ENCODE measurements at places on chromosomes 5 and 9. TPM values are rescaled to one million over a fixed set of nuclear protein-coding genes. Genes with fewer than 3 reads are reported as not detected.

Gene POLE3
- polyA plus RNA-seq, result 60.7 TPM

Gene SPATA6L
- 0.09 TPM for polyA plus RNA-seq

Gene RNF14
- 7.2 TPM for polyA plus RNA-seq

Gene TAL2
- 0.37 TPM for polyA plus RNA-seq

Gene ZNF879
- 2.4 TPM for polyA plus RNA-seq

Gene MARCOL
- polyA plus RNA-seq, result not detected

DNA sequence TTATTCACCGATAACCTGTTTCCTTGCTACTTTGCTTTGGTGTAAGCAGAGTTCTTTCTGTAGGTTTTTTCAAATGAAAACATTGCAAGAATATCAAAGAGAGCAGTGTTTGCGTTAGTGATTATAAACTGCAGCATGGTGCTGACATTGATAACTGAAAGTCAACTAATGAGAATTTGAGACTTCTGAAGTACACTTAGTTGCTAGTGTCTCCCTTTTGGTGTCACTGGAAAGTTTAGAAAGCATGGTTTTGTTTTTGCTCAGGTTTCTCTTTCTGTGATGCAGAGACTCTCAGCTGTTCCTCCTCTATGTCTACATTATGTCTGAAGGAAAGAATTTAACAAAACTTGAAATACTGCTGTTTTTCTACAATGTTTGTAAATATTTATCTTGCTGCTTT is 80.2 kb upstream of the ZNF169 start:
- no peak for DNase-seq

DNA sequence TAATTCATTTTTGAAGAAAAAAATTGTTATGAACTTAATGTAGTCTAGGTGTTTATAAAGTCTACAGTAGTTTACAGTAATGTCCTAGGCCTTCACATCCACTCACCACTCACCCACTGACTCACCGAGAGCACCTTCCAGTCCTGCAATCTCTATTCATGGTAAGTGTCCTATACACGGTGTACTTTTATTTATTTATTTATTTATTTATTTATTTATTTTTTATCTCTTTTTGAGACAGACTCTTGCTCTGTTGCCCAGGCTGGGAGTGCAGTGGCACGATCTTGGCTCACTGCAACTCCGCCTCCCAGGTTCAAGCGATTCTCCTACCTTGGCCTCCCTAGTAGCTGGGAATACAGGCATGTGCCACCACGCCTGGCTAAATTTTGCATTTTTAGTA is 39.3 kb upstream of the PIK3R1 start:
- no peak for DNase-seq

GRCh38 chr9:88476491-88477271 is 58.3 kb upstream of the NXNL2 start:
- no peak for DNase-seq

DNA sequence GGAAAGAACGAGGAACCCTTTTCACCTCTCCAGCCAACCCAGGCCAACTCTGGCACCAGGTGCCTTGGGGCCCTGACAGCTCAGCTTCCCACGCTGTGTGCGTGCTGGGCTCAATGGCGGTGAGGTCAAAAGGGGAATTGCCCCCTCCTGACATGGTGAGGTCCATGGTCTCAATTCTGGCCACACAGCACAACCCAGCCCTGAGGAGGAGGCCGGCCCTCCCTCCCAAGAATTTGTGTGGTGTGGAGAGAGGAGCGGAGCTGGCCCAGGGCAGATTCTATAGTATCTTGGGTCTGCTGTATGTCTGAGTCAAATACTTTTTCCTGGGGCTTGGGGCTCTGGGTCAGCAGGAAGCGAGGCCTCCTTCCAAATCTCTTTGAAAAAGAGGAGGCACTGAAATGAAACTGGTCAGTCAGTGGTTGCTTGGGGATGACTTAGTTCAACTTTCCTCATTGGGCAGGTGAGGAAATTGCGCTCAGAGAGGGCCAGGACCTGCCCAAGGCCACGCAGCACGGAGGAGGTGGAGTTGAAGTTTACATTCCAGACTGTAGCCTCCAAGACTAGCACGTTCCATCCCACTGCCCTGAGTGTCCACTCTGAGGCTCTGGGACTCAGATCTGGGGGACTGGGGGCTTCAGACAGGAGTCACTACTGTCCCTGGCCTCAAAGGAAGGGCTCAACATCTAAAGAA is 15.6 kb downstream of the COL27A1 start:
- no peak for DNase-seq

- peak; percentile 54 for DNase-seq
Observed at GRCh38 chr5:136212252-136212721, 19.3 kb upstream of the SMIM32 start.

DNA sequence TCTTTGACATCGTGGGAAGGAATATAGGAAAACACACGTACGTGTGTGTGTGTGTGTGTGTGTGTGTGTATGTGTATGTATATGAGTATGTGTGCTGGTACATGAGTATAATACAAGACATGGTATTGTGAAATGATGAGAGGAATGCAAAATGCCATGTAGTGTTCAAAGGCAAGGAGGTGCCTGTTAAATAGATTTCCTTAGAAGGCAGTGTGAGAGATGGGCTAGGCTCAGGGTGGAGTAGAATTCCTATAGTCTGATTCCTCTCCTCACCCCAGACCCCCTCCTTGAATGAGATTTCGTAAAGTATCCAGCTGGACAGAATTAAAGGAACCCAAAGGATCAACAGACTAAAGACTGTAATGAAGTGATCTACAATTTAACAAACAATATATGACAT is 11.1 kb downstream of the GPR21 start:
- DNase-seq, result no peak

- DNase-seq, result peak; percentile 73
Observed at GRCh38 chr5:151740336-151740942, 18.0 kb downstream of the ATOX1 start.

DNA sequence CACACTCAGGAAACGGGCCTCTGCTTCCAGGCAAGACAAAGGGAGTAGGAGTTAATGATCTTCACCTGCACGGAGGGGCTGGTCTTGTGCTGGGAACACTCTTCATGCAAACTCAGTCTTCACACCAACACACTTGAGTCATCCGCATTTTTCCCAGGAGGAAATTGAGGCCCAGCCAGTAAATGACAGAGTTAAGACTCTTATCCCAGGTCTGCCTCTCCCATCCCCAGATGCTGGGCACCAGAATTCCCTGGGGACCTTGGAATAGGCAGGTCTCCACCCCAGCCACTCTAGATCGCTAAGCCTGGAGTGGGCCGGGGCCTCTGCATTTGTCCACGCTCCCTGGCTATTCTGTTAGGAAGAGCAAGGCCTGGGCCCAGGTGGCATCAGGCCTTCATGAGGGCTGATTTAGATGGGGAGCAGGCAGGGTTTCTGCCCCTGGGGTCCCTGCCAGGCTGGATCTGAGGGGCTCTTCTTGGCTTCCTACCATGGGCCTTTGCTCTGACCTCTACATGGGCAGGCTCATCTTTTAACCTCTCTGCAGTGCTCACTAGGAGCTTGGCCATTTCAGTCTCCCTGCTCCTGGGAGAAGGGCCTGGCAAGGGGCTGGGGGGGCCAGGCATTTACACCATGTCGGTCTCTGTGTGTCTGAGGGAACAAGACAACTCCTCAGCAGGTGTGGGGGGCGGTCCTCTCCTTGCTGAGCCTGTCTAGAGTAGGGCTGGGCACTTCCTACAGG is 77.3 kb downstream of the AMBP start:
- DNase-seq, result no peak

- DNase-seq, result no peak
Observed at GRCh38 chr9:125965477-125965876, 218.3 kb downstream of the PBX3 start.

GRCh38 chr9:110842986-110843385 is 174.4 kb downstream of the MUSK start:
- no peak for DNase-seq

GRCh38 chr5:178544166-178544834 is 45.9 kb downstream of the COL23A1 start:
- DNase-seq, result no peak

DNA sequence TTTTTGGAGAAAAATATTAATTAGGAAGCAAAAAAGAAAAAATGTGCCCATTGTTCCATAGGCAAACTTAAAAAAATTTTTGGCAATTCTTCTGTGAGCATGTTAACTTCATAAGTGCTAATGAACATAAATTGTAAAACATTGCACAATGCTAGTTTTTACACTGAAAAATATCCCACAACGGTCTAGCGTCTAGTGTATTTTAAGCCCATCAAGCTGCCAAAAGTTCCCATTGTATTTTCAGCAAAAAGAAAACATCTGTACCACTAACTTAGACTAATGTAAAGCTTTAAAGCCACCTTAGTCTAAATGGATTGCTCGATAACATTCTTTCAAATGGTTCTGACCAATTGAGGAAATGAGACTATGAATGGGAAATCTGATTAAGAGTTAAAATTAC is 2.8 kb downstream of the NR6A1 start:
- no peak for DNase-seq

- DNase-seq, result no peak
Observed at GRCh38 chr5:44641820-44642219, 166.9 kb upstream of the MRPS30 start.

DNA sequence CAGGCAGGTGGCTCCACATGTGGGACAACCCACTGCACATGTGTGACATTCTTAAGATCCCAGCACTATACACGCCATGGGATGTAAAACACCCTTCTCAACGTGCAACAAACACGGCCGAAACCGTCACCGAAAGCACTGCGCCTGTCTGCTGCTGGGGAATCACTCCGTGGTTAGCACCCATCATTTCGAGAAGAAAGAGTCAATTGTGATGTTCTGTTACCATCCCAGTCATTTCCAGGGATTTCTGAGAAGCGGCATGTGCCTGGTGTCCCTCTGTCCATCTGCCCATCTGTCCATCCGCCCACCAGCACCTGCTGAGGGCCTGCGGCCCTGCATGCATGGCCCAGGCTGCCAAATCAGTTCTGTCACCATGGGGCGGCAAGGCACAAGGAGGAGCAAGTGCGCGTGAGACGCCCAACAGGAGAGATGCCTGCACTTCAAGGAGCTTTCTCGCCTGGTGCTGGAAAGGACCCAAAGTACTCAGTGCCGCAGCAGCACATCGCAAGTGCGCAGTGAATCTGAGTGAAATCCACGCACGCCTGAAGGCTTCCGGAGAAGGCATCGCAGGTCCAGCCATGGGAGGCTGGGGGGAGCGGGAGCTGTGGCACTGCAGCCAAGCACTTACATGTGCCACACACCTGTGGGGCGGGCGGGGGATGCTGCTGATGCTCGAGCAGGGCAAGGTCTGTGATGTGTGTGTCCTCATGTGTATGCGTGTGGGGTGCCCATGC is 38.0 kb downstream of the VAV2 start:
- peak; percentile 31 for DNase-seq

- no peak for DNase-seq
Observed at GRCh38 chr5:167664222-167664804, 627.1 kb upstream of the WWC1 start.

DNA sequence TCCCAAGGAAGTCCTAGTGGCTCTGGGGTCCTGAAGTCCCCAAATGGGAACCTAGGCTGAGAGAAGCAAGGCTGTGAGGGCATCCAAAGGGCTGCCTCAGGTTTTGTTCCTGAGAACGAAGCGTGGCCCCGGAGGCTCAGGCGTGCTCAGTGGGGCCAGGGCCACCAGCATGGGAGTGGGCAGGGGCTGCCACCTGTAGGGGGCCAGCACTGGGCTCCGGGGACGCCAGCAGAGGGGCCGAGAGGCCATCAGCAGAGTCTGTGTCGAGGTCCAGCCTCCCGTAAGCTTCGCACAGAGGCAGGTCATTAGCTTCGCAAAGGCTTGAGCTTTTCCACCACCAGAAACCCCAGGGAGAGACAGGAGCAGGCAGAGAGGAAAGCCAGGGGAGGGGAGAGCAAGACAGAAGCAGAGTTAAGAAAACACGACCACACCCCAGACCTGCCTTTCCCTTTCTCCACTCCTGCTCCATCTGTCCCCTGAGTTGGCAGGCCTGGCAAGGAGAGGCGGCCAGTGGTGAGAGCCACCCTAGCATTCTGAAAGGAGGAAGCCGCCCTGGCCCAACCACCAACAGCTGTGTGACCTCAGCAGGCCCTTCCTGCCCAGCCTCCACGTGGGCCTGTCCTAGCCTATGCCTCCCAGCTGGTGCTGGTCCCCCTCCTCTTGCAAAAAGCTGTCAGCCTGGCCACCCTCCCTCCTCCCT is 5.5 kb upstream of the SURF6 start:
- no peak for DNase-seq

DNA sequence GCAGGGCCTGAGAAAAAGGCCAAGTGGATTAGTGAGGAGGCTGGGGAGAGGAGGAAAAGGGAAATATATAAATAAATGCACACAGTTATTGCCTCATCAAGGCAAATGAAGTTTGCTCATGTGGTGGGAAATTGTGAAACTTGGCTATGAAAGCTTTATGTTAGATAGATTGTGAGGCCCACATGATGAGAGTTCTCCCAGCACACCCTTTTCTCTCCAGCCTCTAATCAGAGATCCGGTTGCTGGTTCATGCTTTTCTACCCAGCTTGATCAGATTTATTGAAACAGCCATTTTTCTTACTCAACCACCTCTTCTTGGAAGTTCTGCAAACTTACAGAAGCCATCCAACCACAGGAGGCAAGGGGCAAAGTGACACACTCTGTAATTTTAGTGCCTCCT is 125.8 kb upstream of the KLF4 start:
- DNase-seq, result no peak

GRCh38 chr9:115250621-115251032 is 132.7 kb upstream of the TNC start:
- no peak for DNase-seq

DNA sequence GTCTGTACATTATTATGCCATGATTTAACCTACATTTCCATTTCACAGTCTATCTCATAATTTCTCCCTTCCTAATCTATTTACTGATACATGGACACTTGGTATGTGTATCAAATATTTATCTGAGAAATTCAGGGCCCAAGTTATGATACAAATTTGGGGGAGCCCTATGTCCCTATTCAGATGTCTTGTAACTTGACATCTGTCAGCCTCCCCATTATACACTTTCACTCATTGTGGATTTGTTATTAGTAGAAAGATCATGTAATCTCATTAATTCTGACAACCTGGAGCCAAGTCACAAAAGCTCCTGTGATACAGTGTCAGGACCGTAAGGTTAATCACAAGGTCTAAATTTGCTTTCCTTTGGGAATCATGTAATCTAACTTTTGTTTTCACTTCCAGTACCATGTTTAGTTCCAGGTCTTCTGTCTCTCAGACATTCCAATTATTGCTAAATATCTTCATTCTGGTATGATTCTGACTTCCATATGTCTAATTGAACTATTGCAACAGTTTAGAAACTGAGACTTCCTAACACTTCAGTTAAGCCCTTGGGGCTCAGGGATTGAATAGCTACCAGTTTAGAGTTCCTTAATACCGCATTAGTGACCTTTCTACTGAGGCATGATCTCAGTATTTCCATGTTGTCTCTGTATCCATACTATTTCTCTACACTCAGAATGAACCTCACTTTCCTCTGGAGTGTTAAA is 182.9 kb upstream of the NUDT12 start:
- no peak for DNase-seq
